ENCODE measurements at places on chromosomes 5 and 9.

GRCh38 chr9:26524267-26524666 lies 368.3 kb downstream of the CAAP1 start:
- DNase-seq: no peak

- no peak for DNase-seq
These were observed 5.4 kb downstream of the KCNV2 start for GRCh38 chr9:2722715-2723114.

DNA sequence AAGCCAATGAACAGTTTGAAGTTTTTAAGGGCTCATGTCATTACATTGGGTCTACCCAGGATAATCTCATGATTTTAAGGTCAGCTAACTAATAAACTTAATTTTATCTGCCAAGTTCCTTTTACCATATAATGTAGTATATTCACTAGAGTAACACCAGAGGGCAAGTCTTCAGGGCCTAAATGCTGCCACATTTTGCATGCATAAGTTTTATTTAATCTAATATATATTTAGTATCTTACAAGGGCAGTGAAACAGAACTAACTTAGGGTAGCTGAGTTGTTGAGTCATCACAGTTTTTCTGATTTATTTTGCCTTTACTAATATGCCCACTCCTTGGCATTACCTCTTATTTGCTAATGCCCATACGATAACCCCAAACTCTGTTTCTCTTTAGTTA lies 8.1 kb upstream of the APC start:
- DNase-seq: no peak

DNA sequence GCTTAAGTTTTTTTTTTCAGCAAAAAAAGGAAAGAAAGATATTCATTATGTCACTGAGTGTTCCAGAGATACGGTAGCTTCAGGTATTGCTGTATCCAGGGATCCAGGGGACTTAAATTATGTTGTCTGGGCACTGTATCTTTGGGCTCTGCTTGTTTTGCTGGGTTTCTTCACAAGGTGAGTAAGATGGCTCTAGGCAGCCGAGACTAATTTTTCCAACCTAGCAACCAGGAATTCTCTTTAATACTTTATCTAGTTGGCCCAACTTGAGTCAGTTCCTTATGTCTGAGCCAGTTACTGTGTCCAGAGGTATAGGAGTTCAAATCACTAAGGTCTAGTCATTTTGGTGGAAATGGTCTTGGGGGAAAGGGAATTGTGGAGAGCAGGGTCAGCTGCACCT lies 66.0 kb downstream of the MAN2A1 start:
- DNase-seq: no peak

GRCh38 chr9:76027861-76028260 lies 137.4 kb downstream of the PCSK5 start:
- DNase-seq: no peak

DNA sequence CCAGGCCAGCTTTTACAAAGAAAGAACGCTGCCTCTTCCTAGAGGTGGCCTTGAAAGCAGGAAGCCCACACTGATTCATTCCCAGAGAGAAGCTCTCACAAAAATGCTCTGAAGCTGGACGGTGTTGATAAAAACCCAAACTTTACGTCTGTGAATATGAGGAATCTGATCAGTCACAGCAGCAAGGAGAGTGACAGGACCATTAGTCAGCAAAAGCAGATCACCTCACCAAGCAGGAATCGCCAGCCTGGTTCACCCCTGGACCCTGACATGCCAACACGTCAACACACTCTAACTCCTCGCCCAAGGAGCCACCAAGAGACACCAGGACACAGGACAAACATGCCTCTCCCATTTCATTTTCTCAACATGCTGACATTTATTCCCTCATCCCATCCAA lies 70.6 kb upstream of the ZNF622 start:
- DNase-seq: no peak

DNA sequence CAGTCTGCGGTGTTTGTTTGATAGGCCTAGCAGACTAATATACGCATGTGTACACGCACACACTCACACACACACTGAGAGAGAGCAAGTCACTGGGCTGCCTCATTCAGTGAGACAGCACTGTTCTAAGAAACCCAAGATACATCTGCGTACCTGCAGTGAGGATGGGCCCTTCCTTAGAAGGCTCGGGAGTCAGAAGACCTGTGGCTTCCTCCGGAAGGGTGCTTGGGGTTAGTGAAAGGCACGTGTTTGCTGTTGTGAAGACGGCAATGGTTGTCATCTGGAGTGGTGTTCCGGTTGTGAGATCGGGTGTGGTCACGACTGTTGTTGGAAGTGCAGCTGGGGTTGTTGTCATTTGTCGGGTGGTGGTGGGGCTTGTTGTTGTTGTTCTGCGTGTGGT lies 11.7 kb downstream of the TIMD4 start:
- no peak for DNase-seq

DNA sequence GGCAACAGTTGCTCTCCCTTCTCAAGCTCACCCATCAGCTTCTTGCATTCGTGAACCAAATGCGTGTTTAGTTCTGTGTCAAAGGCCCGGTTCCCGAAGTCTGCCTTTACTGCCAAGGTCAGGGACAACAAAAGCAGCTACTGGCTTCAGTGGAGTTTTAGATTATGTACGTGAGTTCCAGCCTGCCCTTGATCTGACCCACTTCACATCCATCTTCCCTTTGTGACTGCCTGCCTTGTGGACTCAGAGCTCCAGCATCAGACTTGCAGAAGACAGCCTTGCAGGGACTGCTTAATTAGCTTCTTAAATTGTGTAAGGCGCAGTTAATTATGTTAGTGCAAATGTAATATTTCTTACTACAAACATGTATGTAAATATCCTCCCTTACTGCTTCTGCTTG lies 774.7 kb upstream of the EDIL3 start:
- DNase-seq: no peak

- no peak for DNase-seq
These were observed 84.2 kb downstream of the GPBP1 start for GRCh38 chr5:57258052-57258451.

DNA sequence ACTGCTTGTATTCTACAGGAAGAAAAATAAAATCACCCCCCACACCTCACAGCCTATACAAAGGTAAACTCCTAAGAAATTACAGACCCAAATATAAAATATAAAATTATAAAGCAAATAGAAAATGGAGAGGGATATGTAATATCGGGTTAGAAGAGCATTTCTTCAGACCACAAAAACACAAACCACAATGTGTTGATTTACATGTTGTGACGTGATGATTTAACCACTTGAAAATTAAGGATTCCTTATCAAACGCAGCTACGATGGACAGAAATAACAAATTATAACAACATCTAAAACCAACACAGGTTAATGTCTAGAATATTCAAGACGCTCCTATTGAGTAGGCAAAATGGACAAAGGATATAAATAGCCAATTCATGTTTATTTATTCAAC lies 26.3 kb downstream of the SSBP2 start:
- DNase-seq: no peak

DNA sequence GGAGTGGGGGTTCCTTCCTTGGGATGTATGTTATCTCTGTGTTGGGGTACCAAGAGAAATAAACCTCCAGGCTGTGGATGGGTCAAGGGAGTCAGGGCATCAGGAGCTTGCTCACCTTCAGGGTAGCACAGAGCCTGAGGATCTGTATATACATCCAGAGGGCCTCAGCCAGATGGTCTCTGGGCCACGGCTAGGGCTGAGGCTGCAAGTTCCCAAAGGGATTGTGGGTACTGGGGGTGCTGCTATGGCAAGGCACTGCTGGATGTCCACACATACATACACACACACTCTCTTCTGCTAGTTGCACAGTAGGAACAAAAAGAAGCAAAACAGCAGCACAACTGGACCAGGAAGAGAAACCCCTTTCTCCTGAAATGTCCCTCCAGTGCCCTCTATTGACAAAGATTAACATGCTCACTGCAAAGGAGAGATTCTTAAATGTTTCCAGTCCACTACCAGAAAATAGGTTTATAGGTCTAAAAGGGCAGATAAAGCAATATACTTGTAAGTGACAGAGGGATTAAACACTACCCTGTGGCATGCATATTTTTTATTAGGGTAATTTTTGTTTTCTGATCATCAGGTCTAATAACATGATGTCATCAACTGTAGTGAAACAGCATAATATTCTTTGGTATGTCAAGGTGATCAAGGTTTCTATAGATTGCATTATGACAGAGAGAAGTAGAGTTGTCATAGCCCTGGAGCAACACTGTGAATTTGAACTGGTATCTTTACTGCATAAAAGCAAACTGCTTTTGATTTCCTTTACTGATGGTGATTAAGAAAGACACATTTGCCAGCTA lies 56.3 kb upstream of the KCNN2 start:
- no peak for DNase-seq

GRCh38 chr5:103424453-103425205 lies 138.0 kb downstream of the NUDT12 start:
- no peak for DNase-seq

DNA sequence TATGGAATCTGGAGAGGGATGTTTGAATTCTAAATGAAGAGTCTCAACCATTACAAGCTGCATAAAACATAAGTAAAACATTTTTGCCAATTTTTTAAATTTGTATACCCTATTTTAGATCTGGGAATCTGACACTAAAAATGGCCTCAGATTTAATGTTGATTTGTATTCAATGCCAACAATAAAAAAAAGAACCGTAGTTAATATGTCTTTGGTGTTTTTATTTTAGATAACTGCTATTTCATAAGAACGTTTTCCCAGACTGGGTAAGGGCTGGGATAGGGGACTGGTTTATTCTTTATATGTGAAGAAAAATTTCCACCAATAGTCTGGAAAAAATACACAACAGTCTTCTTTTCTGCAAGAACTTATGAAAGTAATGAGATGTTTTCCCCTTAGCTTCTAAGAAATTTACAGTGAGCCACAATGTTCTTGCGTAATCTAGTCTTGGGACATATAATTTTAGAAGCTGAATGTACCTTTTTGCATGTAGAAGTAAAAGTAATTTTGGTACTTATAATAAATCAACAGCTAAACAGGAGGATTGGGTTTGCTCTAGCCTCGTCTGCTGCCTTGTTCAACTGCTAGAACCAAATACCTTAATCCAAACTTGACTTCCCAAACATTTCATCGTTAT lies 244.6 kb upstream of the EFNA5 start:
- no peak for DNase-seq

GRCh38 chr9:7266911-7267595 lies 509.3 kb downstream of the KDM4C start:
- DNase-seq: peak; percentile 15

DNA sequence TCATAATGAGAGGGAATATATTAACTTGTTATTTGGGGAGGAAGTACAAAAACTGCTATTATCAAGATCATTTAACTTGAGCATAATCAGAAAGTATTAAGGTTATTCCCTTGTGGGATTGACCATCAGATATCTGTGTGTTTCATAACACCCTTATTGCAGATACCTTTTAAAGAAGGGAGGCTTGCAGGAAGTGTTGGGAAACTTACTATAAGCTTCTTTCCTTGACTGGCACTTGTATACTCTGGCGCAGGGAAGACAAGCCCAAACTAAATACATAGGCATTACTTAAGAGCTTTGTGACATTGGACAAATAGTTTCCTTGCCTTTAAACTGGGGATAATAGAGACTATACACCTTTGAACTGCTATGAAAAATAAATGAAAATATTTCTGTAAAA lies 50.9 kb downstream of the PIK3R1 start:
- no peak for DNase-seq

- no peak for DNase-seq
These were observed 213.8 kb downstream of the FAM114A2 start for GRCh38 chr5:153824909-153825308.

DNA sequence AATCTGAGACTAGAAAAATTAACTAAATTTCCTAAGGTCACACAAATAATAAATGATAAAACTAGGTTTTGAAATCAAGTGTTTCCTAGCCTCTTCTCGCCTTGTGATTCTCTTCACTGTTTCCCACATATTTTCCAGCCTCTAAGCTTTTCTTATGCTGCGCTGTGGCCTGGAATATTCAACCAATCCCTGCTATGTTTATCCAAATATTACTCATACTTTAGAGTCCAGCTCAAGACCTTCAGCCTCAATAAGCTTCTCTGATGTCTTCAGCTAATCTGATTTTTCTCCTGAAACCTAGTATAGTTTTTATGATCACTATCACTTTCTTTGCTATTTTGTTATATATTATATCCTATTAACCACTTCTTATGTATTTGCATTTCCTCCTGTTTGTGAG lies 303.1 kb upstream of the CDH6 start:
- DNase-seq: no peak

DNA sequence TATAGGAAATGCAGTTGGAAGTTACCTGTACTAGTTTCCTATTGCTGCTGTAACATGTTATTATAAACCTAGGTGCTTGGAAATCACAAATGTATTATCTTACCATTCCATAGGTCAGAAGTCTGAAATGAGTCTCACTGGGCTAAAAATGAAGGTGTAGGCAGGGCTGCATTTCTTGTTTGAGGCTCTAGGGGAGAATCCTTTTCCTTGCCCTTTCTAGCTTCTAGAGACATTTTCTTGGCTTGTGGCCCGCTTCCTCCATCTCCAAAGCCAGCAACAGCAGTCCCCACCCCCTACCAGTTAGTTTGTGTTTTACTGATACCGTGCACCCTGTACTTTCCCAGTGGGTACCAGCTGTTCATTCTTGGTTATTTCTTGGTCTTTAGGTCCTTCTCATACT lies 153.3 kb downstream of the SLF1 start:
- DNase-seq: no peak

GRCh38 chr9:130981756-130982137 lies 27.2 kb upstream of the LAMC3 start:
- no peak for DNase-seq

DNA sequence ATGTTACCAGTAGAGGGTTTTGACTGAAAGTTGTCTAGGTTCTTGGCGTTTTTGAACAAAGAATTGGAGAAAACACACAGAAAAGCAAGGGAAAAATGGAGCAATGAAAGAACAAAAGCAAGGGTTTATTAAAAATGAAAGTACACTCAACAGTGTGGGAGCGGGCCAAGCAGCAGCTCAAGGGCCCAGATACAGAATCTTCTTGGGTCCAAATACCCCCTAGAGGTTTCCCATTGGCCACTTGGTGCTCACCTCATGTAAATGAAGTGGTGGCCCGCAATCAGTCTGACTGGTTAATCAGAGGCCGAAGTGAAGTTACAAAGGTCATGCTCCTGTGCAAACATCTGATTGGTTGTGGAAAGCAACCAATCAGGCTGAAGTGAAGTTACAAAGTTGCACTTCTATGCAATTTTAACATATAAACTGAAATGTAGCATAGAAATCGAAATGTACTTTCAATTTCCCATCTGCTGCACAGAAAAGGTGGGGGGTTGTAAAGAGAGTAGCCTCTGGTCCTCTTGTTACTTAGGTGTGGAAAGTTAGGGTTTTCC lies 1.9 kb upstream of the GM2A start:
- DNase-seq: no peak

All from occipital lobe (tissue), 3 donors.